ENCODE measurements at places on chromosomes 1 and 21. TPM values are rescaled to one million over a fixed set of nuclear protein-coding genes. Genes with fewer than 3 reads are reported as not detected.
A peak's percentile ranks its signal among the peaks of the same experiment; 100 is the strongest.

DNA sequence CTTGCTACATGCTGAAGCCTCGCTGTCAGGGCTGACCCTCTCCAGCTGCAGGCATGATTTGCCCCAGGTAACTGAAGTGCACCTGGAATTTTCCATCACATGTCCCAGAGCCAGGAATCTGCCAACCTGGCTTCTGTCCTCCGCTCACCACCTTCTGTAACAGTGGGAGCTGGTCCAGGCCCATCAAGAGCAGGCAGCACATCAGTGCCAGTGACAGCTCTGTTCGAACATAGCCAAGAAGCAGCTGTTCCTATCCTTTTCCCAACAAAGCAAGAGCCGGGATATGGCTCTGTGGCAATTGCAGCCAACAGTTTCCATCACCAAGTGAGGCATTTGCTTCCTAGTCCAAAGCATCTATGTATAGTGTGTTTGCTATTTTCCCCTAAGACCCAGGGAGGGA, 42.2 kb upstream of the KANK4 start:
- peak; percentile 53 for DNase-seq

GRCh38 chr1:206821493-206821892, 43.9 kb upstream of the IL20 start:
- DNase-seq: no peak

OXCT2 gene
- total RNA-seq: 1.00 TPM

DNA sequence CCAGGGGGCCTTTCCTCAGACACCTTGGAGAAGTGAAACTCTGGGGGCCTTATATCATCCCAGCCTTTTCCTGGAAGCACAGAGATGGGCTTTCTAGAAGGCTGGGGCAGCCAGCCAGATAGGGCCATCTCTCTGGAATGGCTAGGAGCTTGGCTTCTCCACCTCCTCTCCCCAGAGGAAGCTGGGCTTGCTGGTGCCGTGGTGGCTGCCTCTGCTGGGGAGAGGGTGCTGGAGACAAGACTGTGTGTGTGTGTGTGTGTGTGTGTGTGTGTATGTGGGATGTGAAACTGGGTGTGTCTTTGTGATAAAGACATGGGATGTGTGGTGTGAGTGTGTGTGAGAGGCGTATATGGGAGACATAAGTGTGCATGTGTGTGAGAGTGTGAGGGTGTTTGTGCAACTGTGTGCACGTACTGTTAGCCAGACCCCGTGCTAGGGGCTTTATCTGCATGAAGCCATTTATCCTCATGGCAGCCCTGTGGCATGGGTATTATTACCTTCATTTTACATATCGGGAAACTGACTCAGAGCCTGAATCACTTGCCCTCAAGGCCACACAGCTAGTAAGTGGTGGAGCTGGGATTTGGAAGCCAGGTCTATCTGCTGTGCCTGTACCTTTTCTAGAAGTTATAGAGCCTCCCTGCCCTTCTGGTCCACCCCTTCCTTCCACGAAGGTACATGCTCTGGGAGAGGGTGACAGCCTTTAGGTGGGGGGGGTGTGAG, 44.2 kb downstream of the PTPRU start:
- no peak for DNase-seq

PLA2G2A gene
- not detected for total RNA-seq

CBS gene
- total RNA-seq: 60.3 TPM

GRCh38 chr1:106360252-106360651, 696.2 kb upstream of the PRMT6 start:
- DNase-seq: no peak

AGBL4 gene
- 8.8 TPM for total RNA-seq

DNA sequence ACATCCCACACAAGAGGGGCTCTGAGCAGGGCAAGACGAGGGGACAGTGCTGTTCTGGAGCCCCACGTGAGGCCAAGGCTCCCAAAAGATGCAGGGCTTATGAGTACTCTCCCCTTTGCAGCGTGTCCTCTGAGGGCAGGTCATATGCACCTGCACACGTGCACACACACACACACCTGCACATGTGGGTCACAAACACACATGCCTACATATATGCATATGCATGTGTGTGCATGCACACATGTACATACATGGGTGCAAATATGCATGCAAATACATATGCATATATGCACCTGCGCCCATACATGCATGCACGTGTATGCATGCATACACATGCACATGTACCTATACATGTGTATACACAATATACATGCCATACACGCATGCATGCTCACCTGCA, 197.9 kb downstream of the NPHP4 start:
- no peak for DNase-seq

DNA sequence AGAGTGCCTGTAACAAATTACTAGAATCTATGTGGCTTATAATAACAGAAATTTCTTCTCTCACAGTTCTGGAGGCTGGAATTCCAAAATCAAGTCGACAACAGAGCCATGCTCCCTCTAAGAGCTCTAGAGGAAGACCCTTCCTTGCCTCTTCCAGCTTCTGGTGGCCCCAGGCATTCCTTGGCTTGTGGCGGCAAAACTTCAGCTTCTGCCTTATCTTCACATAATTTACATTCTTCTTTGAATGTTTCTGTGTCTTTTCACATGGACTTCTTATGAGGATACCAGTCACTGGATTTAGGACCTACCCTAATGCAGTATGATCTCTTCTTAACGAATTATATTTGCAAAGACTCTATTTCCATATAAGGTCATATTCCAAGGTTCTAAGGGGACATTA, 324.4 kb downstream of the PCP4 start:
- DNase-seq: no peak

DNA sequence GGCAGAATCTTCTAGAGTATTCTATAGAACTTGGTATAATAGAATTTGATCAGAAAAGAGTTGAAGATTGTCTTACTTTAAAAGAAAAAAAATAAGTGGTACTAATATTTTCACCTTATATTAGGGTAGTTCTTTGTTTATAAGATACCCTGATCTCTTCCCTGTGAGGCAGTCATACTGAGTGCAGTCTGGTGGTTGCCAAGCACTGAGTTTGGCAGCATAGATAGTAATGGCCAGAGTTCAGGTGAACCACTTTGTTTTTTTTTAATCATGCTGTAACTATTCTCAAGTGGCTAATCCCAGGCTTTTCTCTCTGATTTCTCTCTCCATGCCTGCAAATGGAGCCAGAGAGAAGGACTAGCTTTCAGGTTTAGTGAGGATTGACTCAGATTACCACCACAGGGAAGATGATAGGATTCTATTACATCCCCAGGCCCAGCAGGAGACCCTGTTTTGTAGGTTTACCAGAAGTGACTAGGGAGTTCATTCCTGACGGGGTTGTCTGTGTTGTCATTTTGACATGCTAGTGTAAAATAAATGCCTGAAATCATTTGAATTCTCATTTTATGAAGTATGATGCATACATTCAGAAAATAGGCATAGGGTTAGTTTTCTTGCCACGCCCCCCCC, 16.7 kb downstream of the KDM1A start:
- no peak for DNase-seq

DNA sequence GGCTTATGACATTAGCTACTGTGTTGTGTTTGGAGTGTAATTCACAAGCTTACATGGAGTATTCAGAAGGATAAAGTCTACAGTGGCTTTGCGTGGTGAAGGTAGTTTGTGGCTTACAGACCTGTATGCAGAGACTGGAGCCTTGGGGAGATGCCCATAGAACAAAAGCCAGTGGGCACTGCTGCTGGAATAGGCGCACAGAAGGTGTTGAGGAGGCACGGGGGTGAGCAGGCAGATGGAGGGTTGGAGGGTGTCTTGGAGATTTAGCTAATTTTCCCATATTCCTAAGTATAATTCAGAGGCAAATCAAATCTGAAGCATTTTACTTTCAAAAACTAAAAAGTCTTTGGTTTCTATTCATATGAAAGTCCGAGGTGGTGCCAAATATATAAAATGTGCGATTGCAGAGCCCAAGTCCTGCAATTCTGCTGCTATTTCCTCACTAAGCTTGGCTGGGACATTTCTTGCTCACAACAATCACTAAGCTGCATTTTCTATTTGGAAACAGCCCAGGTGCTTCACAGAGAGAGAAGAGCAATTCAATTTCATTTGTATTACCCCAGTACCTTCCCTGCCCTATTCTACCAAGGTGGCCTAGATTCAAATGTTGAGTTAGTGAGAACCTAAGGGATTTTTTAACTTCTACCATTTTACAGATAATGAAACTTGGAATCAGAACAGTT, 48.5 kb downstream of the FH start:
- peak; percentile 73 for DNase-seq

- no peak for DNase-seq
Measured at GRCh38 chr1:241012708-241013340, 344.2 kb downstream of the RGS7 start.

DNA sequence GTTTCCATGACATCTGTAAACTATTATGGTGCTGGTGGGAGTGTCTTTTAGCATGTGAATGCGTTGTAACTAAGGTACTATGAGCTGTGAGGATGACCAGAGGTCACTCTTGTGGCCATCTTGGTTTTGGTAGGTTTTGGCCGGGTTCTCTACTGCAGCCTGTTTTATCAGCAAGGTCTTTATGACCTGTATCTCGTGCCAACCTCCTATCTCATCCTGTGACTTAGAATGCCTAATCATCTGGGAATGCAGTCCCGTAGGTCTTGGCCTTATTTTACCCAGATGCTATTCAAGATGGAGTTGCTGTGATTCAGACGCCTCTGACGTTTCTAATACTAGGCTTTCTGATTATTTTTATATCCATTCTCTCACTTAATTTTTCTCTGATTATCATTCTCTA, 9.4 kb downstream of the NCAM2 start:
- no peak for DNase-seq

DNA sequence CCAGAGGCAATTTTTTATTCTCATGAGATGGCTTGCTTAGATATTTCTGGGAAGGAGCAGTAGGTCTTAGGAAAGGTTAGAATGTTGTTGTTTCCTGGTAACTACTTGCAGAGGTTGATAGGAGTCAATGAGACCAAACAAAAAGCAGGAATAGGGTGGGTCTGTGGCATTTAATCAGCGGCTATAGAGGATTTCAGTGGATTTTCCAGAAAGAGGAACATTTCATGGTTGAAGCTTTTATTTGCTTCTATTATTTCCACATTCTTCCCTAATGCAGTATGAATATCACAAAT, 111.3 kb upstream of the PALMD start:
- no peak for DNase-seq

DNA sequence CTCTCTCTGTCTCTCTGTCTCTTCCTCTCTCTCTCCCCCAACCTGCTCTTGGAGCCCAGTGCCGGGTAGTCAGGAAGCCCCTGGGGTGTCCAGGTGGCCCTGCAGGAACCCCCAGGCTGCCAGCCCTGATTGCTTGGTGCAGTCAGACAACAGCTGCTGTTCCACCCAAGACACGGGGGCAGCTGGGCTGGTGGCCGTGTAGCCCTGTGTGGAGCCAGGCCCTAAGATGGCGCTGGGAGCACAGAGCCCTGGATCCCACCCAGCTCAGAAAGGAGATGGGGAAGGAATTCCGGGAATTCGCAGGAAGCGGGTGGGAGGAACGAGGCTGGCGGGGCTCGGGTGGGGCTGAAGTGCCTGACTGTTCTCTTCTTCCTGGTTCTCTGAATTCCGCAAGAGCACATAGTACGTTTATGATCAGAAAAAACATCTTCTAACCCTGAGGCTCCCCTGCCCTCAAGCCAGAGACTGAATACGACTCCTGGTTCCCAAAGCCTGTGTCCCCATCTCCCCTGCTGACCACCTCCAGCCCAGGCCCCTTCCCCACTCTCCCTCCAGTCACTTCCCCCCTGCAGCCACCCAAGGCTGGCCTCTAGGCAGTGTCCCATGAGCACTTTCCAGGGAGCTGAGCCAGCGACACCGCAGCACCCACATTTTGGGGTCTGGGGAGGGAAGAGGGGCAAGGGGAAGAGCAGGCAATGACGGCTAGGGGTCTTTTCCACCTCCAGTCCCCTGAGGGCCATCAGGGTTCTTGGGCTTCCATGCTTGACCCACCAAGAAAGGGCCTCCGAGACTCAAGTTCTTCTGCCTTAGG, 55.0 kb downstream of the WNT9A start:
- no peak for DNase-seq

- DNase-seq: no peak
Measured at GRCh38 chr1:67748630-67749029, 63.6 kb downstream of the GADD45A start.

RGS1 gene
- 14.8 TPM for total RNA-seq

GRCh38 chr1:9416918-9417500, 122.3 kb upstream of the SLC25A33 start:
- DNase-seq: no peak

KRTAP12-2 gene
- total RNA-seq: not detected

DNA sequence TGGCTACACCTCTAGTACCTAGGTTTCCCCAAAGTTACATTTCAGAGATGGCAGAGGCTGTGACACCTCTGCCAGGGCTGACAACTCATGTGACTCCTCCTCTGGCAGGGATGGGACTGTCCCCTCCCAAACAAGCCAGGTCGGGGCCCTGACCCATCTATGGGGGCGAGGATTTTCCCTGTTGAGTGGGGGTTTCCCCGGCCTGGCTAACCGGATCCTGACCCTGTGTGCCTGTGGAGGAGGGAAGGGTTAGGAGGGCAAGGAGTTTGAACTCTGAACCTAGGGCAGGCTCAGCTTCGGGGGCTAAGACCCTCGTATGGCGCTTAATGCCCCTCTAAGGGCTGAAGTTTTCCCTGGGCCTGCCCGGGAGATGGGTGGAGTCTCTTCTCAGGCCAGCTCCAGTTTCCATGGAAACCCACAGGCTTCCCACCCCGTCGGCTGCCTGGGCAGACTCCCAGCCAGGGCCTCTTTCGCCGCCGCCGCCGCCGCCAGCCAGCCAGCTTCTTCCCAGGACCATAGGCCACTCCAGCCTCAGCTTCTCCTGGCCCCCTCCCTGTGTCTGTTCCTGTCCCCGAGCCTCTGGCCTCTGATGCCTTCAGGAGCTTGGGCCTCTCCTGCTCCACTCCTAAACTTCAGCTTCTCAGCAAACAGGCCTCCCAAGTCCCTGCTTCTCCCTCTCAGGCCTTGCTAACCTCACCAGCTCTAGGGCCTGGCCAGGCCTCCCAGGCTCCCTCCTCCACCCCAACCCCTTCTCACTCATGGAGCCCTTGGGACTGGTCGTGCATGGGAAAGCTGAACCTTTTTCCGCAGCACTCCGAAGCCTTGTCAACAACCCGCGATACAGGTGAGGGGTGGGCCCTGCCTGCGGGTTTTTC, at the start of gene BTBD19:
BTBD19 (plus strand) TSS at position 461 of the 875 bp plus-strand sequence; CDS start at position 759, 298 bp downstream.
- peak; percentile 69 for DNase-seq

NHLH1 gene
- 14.3 TPM for total RNA-seq

FAM167B gene
- 0.54 TPM for total RNA-seq

KLHDC8A gene
- 28.9 TPM for total RNA-seq

MATN1 gene
- total RNA-seq: 0.36 TPM
